ENCODE measurements at places on chromosomes 11 and 22.
A peak's percentile ranks its signal among the peaks of the same experiment; 100 is the strongest.

GRCh38 chr11:75031771-75032549 is 43.2 kb downstream of the NEU3 start:
- DNase-seq: peak; percentile 38

DNA sequence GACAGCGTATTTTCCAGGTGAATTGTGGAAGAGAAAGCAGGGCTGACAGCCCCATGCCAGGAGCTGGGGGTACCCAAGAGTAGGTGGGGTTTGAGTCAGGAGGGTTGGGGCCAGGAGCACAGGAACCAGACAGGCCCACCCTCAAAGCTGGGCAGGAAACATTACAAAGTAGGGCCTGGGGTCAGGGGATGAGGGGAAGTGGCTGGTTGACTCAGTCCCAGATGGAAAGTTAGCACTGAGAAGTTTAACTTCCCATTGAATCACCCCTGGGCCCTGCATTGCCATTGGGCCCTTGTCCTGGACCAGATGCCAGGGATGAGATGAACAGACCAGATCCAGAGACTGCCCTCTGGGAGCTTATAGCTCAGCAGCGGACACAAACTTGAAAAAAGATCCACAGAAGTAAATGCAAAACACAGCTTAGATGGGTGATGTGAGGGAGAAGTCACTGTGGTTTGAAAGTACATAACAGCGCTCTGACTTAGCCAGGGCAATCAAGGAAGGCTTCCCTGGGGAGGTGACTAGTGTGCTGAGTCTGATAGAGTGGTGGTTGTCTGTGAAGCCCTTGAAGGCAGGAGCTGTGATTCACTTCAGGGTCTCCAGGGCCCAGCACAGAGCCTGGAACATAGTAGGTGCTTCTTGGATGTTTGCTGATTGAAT is 2.2 kb downstream of the MAFF start:
- DNase-seq: no peak

GRCh38 chr11:43267856-43268580 is 43.8 kb upstream of the API5 start:
- DNase-seq: no peak

DNA sequence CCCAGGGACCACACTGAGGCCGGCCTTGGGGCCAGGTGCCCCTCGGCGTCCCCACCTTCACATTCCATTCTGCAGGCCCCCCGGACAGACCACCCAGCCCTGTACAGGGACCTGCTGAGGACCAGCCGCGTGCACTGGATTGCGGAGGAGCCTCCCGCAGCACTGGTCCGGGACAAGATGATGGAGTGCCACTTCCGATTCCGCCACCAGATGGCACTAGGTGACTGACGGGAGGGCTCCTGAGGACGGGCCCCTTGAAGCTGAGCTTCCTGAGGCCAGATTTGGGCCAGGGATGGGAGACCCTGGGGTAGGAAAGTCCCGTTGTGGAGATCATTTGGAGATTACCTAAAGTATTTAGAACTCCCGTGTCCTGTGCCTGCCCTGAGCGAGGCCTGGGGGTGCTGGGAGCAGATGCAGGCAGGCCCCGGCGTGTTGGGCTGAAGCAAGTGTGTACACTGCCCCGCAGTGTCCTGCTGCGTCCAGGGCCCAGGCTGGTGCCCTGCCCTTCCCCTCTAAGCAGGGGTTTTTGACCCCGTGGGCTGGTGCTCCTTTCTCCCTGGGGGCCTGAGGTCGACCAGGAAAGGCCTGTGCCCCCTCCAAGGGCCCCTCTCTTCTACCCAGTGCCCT is 20.0 kb downstream of the TRMU start:
- peak; percentile 64 for DNase-seq

DNA sequence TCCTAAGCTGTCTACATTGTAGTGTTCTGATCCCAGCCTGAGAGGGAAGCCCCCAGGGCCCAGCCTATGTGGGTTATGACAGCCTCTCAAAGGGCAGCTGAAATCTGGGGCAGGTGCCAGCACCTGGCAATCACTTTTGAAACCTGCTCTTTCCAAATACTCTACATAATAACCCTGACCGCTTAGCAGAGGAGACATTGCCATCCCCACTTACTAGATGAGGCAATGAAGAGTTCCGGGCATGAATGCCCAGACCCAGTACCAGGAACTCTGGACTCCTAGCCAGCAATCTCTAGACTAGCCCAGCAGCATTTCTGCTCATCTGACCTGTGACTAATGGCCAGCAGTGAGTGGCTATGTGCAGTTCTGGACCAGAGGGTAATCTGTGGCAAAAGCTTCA is 412.4 kb upstream of the CADM1 start:
- no peak for DNase-seq

GRCh38 chr11:97325693-97326092 is 935.9 kb downstream of the JRKL start:
- no peak for DNase-seq

DNA sequence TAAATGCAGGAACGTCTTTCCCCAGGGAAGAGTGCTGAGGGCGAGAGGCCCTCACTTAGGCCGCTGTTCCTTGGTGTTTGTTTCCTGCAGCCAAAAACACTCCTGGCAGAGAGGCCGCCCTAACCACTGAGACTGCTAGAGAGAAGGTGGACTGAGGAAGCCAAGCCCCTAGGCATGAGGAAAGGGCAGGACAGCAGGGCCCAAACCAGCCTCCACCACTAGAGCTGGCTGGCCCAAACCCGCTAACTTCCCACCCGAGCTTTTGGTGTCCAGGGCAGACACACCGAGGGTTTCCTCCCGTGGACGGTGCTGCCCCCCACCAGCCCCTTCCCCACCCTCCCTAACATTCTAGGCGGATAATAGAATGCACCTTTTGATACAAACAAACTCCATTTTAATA is 6.0 kb downstream of the FGF19 start:
- DNase-seq: no peak

- no peak for DNase-seq
Measured at GRCh38 chr11:2328021-2328420, 26.2 kb downstream of the TSPAN32 start.

DNA sequence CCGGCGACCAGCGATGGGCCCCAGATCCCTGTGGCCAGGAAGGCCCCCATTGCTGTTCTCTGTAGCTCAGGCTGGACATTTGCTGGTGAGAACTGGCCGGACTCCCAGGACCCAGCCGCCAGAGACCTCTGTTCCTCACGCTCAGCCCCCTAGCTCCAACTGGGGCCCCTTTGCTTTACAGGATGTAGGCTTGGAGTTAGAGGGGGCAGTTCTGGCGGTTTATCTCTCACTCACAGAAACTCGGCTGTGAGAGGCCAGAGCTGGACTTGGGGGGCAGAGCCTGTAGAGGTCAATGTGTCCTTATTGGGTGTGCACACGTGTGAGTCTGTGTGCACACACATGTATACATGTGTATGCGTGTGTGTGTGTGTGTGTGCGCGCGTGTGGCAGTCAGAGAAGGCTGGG is 502 bp downstream of the SMIM38 start:
- no peak for DNase-seq

DNA sequence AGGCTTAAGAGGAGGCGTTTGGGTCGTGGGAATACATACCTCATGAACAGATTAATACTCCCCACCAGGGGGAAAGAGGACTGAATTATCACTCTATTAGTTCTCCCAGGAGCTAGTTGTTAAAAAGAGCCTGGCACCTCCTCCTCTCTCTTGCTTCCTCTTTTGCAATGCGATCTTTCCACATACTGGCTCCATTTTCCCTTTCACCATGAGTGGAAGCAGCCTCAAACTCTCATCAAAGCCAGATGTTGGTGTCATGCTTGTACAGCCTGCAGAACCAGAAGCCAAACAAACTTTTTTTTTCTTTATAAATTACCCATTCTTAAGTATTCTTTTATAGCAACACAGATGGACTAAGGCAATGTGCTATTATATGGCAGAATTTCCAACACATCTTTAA is 258.5 kb downstream of the FAM76B start:
- no peak for DNase-seq

- DNase-seq: peak; percentile 82
Measured at GRCh38 chr22:22061085-22062077, 78.8 kb upstream of the TOP3B start.

- DNase-seq: no peak
Measured at GRCh38 chr11:66685276-66686099, 7.8 kb upstream of the RBM4B start.

GRCh38 chr11:62817129-62817528 is 11.9 kb upstream of the NXF1 start:
- DNase-seq: no peak

- DNase-seq: no peak
Measured at GRCh38 chr22:27903805-27904473, 15.1 kb downstream of the PITPNB start.

DNA sequence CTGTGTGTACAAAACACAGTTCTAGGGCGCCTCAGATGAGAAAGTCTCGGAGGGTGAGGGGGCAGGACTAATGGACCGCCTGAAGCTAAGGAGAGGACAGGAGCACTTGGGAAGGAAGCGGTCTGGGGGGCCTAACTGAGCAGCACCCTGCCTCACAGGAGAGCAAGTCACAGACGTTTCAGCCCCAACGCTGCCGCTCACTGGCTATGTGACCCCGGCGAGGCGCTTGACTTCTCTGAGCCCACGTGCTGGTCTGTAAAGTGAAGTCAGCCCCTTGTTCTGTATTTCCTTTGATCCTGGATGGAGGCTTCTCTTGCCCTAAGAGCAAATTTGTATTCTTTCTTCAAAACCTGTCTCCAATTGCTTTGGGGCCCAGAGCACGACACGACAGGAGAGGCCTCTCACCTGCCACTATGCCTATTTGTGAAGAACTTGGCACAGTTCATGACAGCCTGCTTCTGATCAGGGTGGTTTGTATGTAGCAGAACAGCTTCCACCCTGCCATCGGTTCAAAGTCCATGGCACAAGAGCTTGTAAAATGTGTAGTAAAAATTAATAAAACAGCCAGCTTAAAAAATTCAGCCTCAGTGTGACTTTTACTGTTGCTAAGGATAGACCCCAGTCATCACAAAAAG is 59.1 kb downstream of the WNT11 start:
- no peak for DNase-seq

GRCh38 chr11:65663639-65664200 is 1.0 kb upstream of the RELA start:
- no peak for DNase-seq

- no peak for DNase-seq
Measured at GRCh38 chr11:131692151-131692550, 321.7 kb downstream of the NTM start.

GRCh38 chr22:31488988-31489617 is 539 bp downstream of the EIF4ENIF1 start:
- DNase-seq: no peak

GRCh38 chr11:26276798-26277424 is 55.0 kb upstream of the ANO3 start:
- peak; percentile 6 for DNase-seq

DNA sequence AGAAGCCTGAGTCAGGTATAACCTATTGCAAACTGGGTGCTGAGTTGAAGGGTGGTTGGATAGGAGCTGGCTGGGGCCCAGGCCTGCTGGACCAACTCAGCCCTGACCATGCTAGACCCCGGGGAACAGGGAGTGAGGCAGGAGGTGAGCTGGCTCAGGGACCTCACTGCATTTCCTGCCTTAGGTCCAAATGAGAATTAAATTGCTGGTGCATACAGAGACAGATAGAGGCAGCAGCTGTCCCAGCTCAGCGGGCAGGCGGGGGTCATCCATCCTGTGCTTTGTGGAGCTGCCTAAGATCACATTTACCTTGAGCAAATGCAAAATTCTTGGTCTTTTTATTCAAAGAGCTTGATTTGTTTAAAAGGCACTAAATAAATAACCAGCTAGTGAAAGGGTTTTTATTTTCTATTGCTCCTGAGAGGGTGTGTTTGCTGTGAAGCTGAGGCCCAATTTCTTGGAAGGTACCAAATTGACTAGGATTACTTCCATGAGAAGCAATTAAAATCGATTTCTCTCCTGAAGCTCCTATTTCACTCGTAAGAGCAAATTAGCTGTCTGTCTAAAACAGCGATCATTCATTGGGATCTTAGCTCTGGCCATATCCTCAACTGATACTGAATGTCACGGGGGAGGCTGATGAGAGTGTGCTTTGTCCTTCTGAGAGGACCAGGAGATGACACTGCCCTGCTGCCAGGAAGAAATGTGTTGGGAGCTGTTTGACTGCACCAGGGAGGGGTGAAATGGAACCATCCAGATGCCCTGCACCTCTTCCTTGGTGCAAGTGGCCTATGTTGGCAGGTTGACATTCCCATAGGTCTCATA is 24.9 kb downstream of the USH1C start:
- no peak for DNase-seq

GRCh38 chr11:45383224-45383623 is 97.1 kb upstream of the SYT13 start:
- DNase-seq: no peak

GRCh38 chr11:115505175-115505574 is 960 bp upstream of the CADM1 start:
- DNase-seq: no peak

- DNase-seq: no peak
Measured at GRCh38 chr11:67345920-67346819, 7.2 kb downstream of the POLD4 start.

GRCh38 chr22:38244106-38244505 is 28.7 kb downstream of the TMEM184B start:
- no peak for DNase-seq

DNA sequence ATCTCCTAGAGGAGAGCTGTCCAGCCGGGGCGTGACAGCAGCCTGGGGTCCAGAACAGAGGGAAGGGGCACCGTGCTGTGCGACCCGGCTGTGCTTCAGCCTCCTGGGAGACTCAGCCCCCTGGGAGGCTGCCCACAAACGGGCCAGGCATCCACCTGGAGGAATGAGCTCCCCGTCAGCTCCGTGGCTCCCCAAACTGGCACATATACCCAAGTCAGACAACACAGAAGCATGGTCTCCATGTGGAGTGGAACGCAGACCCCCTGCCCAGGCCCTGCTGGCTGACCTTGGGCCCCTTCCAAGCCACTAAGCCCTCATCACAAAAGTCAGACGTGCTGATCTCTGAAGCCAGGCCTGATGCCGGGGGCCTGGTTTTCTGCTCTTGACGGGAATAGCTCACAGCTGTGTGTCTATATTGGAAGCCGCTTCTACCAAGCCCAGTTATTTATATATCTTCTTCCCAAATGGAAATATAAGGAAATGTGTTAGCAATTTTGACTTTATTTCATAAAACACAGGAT is 91.7 kb downstream of the BRD1 start:
- DNase-seq: no peak

Data from NCI-H1694 treated with DMSO at 0.1 percent for 48 hours (cell line).